ENCODE measurements at places on chromosomes 11 and 22.

GRCh38 chr11:72378704-72379383 is 55.5 kb downstream of the CLPB start:
- DNase-seq: no peak

GRCh38 chr11:65434057-65434666 is 11.6 kb downstream of the NEAT1 start:
- no peak for DNase-seq

DNA sequence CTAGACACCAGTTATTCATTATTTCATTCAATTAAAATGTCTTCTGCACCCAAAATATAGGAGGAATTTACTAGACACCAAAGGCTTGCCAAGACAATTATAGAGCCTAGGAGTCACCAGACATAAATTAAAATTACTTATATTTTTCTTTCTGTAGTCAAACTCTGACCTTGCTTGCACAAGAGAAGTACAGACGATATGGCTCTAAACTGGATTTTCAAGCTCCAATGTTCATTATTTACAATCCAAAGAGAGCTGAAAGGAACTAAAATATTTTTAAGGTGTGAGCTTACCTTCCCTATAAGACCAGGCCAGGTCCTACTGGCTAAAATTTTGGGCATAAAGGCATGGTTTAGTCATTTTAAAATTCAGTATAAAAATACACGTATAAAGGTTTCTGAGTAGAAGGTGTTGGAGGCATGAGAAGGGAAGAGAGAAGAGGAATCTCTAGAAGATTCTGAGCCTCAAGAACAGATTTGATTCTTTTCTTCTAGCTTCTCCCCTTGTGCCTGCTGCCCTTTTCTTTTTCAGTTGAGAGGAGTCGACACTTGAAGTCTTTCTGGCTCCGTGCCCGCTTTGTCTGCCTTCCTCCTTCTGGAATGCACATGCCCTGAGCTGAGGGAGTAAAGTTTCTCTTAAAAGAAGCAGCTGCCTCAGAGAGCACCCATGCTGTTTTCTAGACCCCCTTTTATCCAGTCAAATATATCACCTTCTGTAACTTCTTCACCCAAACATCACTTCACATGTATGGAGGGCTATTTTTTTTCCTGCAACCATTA is 13.5 kb downstream of the C11orf97 start:
- peak; percentile 94 for DNase-seq

DNA sequence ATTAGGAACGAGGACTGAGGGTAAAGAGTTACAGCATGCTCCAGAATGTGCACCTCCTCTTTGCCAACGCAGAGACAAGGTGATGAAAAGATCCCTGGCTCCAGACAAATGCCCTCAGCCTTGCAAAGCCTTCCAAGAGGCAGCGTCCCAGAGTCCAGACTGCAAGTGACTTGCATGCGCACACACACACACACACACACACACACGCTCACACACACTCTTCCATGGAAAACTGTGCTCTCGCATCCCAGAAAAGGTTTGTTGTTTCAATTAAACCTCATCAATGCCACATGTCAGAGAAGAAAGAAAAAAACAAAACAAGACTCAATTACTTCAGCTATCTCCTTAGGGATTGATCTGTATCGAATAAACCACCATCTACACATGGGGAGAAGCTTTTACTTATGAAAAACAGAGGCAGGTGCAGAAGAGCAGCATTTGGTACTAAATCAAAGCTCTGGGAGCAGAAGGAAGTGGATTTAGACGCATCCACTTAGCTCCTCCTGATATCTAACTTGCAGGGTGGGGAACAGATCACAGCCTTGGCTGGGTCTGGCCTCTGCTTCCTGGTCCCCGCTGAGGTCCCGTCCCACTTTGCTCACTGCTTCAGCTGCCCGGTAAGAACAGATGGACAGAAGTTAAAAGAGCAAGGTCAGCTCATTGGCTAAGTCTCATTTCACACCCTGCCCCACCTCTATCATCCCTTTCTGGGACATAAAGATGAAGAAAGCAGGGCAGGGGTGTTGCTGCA is 249.8 kb upstream of the BLID start:
- no peak for DNase-seq

DNA sequence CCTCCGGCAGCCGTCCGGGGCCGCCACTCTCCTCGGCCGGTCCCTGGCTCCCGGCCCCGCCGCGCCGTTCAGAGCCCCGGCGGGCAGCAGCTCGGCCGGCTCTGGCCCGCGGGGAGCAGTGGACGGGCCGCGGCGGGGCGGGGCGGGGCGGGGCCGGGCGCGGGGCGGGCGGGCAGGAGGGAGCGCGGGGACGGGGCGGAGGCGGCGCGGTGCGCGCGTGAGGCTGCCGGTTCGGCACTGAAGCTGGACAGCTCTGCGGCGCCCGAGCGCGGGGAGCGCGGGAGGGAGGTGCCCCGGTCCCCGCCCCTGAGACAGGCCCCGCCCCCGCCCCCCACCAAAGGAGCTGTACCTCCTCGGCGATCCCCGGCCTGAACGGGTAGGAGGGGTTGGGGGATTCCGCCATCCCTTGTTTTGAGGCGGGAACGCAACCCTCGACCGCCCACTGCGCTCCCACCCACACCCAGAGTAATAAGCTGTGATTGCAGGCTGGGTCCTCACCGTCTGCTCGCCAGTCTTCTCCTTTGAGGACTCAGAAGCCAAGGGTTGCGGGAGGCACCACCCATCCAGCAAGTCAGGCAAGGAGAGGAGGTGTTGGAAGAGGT is at the start of gene DRD2:
DRD2 (minus strand) TSS at position 239 of the 602 bp plus-strand sequence. CDS start 50,747 bp downstream, outside the sequence.
- DNase-seq: peak; percentile 57

- DNase-seq: no peak
Observed at GRCh38 chr11:15843309-15843872, 513.0 kb downstream of the SOX6 start.

- peak; percentile 39 for DNase-seq
Observed at GRCh38 chr22:28918550-28919271, 35.3 kb downstream of the ZNRF3 start.

DNA sequence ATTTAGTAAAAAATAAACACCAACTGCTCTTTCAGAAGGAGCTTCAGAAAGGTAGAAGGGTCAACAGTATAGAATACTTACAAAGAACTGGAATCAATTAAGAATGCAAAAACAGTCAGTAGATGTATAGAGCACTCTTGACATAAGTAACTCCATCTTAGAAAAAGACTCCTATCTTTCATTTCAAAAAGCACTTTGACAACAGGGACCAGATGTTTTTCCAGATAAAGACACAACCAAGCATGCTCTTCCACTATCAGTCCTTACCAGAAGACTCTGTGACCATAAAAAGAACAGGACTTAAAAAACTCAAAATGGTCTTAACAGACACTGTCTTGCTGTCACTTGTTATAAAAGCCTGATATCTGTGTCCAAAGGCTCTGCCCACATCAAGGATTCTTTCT is 5.2 kb downstream of the SLC25A17 start:
- no peak for DNase-seq

GRCh38 chr11:47912843-47913437 is 64.8 kb upstream of the NUP160 start:
- no peak for DNase-seq

DNA sequence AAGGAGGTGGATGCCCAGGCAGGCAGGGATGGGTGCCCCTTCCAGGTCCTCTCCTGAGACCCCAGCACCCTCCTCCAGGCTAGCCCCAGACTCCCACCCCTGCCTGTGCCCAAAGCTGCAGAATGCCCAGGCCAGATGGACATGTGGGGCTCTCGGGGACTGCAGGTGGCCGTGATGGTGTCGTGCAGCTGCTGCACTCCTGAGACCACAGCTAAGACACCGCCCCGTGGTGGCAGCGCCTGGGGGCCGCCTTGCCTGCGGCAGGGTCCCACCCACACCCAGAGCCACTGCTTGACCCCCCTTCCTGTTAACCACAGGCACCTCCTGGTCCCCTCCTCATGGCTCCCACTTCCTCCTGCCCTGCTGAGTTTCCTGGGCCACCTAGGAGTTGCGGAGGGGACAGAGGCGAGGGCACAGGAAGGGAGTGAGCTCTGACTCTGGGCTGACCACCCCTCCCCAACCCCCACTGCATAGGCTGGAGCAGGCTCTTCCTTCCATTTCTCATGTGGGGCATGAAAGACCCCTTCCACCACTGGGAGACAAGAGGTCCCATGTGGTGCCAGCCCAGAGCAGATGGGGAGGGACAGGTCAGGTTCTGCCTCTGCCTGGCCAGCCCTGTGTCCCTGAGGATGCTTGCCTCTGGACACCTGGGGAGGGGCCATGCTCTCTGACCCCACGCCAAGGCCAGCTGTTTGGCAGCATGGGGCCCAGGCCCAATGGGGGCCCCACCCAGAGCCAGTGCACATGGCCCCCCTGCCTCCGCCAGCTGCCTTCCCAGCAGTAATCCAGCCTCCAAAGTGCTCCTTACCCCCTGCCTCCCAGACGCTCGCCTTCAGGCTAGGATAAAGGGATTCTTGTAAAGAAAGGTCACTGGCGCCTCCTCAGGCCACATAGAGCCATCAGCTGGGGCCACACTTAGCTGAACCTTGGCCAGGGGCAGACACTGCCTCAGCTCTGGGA is 29.3 kb downstream of the OSBPL5 start:
- DNase-seq: no peak

- no peak for DNase-seq
Observed at GRCh38 chr11:19679952-19680828, 32.4 kb upstream of the NAV2 start.

GRCh38 chr22:43222262-43222661 is 35.3 kb upstream of the TTLL12 start:
- DNase-seq: no peak

DNA sequence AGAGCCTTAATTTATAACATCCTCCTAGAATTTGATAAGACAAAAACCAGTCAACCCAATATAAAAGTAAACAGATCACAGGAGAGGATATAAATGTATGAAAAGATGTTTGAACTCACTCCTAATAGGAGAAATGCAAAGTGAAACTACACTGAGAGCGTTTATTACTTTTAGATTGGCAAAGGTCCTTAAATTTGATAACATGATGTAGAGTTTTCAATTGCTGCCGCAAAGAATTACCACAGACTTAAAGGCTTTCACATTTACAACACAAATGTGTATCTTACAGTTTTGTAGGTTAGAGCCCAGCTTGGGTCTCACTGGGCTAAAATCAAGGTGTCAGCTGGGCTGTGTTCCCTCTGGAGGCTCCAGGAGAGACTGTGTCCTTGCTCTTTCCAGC is 9.1 kb upstream of the POU2AF2 start:
- no peak for DNase-seq

GRCh38 chr11:126485021-126485792 is 129.7 kb downstream of the ST3GAL4 start:
- DNase-seq: no peak

DNA sequence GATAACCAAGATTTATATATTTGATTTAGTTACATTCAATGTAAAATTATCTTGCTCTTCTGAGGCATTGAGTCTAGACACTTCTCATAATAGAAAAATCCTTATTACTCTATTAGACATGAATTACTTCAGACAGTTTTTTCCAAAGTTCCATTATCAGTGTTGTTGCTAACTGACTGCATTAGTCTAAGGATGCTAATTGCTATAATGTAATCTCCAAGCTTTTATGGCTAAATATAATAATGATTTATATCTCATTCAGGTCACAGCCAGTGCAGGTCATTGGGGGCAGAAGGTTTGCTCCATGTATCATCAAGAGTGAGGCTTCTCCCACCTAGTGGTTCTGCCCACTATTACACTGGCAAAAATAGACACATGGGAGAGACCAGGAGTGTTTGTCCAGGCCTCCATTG is 377.2 kb upstream of the DDI1 start:
- no peak for DNase-seq

DNA sequence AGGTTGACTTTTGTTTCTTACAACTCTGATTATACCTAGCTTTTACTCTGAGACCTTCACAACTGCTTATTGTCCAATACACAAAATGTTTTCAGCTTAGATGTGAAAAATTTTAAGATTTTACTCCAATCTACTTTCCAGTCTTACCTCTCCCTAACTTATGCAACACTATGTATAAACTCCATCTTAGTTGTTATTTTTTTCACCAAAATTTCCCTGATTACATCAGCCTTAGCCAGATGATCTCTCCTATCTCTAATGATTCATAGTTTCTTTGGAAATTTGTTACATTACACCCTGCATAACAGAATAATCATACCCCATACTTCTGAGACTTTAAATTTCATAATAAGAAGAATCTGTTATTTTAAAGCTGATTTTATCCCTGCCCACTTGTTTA is 621.0 kb upstream of the ANO3 start:
- DNase-seq: no peak

- DNase-seq: no peak
Observed at GRCh38 chr22:49317369-49317768, 510.3 kb downstream of the BRD1 start.

GRCh38 chr11:92332986-92333385 is 108.4 kb downstream of the FAT3 start:
- no peak for DNase-seq

GRCh38 chr11:96361778-96362177 is 18.8 kb upstream of the MAML2 start:
- no peak for DNase-seq

DNA sequence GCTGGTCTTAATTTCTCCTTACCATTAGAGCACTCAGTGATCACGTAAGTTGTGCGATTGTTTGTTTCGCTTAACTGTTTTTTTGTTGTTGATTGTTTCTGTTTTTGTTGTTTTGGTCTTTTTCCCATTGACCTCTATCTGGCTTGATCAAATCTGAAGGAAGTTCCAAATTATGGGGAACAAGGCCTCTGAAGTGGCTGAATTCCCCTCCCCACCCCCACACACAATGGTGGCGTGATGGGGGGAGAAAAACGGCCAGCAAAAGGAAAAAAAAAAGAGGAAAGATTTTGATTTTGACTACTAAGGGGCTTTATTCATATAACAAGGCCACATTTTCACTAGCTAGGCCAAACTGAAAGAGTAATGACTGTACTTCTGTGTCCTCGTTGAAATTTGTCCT is 53.6 kb downstream of the OSBPL5 start:
- DNase-seq: no peak

- DNase-seq: peak; percentile 92
Observed at GRCh38 chr11:66868726-66869566, 12.1 kb downstream of the LRFN4 start.

GRCh38 chr11:48018528-48019216 is 38.3 kb downstream of the PTPRJ start:
- no peak for DNase-seq

DNA sequence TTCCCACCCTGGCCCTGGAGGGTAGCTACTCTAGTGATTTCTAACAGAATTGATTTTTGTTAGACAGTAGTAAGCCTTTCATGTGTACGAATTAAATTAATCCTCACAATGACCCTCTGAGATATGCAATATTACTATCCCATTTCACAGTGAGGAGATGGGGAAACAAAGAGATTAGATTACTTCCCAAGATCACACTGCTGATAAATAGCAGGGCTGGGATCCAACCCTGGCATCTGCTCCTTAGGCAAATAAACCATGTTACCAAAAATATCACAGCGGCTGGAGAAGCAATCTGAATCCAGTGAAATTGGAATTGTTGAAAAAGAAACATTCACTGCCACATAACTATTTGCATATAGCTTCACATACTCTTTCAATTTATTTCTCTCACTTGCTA is 12.8 kb upstream of the CAVIN3 start:
- DNase-seq: no peak

DNA sequence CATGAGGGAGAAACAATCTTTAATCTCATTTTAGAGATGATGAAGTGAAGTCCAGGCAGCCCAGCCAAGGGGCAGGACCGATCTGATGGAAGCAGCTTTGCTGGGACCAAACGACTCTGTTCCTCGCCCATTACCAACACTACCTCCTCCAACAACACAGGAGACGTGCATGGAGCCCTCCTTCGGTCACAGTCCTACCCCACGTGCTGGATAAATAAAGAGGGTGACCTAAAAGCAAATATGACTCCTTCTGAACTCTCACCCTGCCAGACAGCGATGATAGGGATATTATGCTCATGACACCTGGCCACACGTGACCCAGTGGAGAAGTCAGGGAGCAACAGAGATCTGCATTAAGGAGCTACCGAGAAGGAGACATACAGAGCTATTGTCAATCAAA is 26.0 kb downstream of the SCGB1A1 start:
- no peak for DNase-seq

GRCh38 chr11:76692956-76693355 is 22.4 kb upstream of the LRRC32 start:
- no peak for DNase-seq
